ENCODE measurements at places on chromosomes 5 and 9.

DNA sequence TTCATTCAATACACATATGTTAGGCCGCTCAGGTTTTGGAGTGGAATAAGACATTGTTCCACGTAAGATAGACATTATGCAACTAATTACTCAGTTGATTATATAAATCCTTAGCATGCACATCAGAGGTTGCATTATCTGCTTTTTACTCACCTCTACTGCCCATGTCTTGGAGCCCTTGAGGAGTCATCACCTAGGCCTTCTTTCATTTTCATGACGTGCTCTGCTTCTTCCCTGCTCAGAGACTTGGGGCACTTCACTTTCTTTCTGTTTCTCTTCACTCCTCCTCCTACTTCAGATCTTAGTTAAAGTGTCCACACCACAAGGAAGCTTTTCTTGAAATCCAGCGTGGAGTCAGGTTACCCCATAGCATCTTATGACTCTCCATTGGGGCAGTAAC, 241.1 kb downstream of the TLR4 start:
- no peak for DNase-seq

- DNase-seq = no peak
Measured at GRCh38 chr5:79727451-79728355, 38.1 kb downstream of the CMYA5 start.

DNA sequence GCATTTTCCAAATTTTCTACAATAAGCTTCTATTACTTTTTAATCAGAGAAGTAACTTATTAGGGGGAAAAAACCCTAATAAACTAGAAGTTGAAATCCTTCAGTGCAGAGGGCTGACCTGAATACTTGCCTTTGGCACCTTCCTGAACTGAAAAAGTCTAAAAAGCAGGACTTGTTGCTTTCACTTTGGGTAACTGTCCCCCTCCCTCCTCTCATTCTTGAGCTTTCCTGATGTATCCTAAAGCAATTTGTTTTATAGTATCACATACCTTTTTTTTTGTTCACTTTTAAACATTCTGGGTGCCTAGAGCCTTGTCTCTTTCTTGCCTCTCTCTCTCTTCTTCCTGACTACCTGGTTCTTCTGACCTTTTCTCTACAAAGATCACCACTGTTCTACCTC, 64.0 kb upstream of the ERBIN start:
- DNase-seq = no peak

DNA sequence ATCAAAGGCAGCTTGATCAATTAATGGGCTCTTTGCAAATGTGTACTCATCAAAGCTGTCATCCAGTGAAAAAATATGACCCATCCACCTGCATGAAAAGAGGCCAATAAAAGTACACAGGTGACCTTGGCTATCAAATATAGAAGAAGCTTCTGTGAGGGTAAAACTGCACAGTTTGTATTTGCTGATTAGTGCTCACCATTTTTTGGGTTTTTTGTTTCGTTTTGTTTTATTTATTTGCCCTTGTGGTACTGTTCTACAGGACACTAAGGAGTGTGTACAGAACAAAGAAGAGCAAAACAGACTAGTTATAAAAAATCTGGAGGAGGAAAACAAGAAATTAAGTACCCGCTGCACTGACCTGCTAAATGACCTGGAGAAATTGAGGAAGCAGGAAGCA, 101.3 kb downstream of the CNTLN start:
- DNase-seq = no peak

DNA sequence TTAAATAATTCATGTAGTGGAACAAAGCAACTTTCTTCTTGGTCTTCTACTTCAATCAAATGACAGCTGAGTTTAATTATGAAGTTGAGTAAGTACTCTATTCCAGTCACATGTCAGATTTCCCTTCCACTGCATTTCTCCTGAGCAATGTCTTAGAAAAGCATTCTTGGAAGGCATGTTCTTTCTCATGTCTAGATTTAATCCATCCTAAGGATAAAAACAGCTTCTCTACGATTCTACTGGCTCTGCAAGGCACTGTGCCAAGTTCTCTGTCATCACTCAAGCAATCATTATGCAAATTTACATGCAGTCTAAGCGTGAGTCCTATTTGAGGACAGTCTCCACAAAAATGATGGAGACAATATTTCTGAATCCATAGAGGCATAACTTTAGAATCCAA, 142.4 kb downstream of the YIPF5 start:
- DNase-seq = no peak

GRCh38 chr5:127400946-127401670, 110.5 kb downstream of the MEGF10 start:
- DNase-seq = no peak

DNA sequence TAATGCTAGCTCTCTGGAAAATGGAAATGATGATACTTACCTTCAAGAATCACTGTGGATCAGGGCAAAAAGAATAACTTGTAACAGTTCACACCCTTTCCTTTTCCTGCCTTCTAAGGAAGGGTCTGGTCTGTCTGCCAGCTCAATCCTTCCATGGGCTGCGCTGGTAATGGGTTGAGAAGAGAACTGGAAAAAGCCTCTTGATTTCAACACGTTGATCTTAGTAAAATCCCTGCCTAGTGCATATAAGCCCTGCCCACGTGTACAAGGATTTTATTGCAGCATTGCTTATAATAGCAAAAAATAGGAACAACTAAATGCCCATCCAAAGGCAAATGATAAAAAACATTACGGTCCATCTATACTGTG, 20.5 kb downstream of the C1QTNF2 start:
- DNase-seq = no peak

GRCh38 chr5:56106837-56107236, 112.1 kb upstream of the IL6ST start:
- DNase-seq = no peak

DNA sequence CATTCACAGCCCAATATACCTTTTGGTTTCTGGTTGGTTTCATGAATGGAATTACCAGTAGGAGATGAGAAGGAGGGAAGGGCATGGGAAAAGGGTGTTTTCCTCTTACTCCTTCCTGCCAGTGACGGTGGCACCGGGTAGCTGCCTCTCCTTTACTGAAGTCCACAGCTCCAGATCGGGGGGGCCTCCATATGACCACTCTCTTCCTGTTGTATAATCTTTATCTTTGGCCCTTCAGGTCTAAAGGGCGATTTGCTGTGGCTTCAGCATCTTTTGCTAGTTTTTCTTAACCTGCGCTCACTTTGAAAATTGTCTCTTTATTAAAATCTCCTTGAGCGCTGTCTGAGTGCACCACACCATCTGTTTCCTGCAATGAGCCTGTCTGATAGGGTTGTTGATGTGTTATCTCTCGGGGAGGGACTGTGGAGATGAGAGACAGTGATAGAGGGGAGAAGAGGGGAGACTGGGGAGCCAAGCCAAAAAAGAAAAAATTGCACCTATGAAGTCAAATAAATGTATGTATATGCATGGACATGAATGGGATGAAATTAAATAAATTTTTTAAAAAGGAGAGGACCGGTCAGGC, 449.3 kb upstream of the KLF4 start:
- DNase-seq = no peak

DNA sequence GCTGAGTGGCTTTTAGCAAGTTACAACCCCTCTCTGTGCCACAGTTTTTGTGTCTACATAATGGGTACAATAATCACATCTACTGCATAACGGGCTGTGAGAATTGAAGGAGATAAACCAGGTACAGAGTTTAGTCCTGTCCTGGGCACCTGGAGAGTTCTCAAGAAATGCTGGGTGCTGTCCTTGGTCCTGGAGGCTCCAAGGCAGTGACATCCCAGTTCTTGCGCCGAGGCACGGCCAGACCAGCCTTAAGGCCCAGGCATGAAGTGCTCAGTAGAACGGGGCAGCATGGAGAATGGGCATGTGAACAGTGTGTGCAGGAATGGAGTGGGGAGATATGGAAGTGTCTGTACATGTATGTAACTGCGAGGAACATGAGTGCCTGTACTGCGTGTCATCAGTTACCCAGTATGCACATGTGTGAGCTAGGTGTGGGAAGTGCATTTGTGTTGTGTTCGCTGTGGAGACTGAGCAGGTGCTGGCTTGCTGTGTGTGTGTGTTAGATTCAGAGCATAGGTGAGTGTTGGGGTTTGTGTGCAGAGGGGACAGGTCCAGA, 6.3 kb upstream of the UNC5A start:
- peak; percentile 70 for DNase-seq

DNA sequence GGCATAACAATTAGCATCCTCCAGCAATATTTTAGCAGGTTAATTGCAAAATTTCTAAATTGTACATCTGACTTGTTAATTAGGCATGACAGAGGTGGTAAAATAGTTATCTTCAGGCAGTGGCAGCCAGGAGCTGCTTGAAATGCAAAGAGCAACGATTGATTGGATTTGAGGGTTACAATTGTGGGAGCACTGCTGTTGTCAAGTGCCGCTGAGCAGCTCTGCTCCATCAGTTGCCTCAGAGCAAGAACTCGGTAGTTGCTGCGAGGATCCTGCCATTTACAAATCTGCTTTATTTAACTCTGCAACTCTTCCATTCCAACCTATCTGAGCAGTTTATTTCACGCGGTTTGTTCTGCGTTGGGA, 12.6 kb downstream of the PBX3 start:
- peak; percentile 46 for DNase-seq

- DNase-seq = no peak
Measured at GRCh38 chr5:134527961-134528424, 2.5 kb downstream of the JADE2 start.

GRCh38 chr9:34114436-34114835, 12.1 kb downstream of the DCAF12 start:
- no peak for DNase-seq

DNA sequence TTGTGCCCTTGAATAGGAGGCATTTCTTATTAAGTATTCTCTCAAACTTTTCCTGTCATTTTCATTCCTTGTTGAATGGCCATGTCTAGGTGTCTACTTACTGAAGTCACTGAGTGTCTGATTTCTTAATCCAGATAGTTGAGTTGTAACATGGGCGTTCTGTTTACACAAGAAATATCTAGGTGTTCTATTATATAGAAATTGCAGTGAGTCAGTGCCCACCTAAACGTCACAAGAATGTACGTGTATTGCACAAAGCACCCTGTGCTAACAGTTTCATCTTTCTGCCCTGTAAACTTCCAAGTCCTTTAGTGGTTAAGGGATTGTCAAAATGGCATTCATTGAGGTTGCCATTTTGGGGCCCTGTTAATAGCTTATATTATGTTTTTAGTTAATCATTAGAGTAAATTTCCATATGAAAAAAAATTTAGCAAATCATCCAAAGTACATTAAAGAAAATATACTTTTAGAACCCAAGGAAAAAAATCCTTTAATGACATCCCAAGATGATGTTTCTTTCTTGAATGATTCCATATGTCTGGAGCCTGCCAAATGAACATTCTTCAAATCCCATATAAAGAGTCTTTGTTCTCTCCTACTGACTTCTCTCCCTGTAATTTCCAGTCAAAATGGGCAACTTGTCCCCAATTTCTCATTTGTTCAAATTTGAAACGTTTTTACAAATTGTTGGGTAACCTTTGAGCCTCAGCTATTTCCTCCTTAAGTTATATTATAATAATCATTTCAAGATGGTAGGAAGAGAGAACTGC, 114.2 kb downstream of the GOLPH3 start:
- DNase-seq = no peak

DNA sequence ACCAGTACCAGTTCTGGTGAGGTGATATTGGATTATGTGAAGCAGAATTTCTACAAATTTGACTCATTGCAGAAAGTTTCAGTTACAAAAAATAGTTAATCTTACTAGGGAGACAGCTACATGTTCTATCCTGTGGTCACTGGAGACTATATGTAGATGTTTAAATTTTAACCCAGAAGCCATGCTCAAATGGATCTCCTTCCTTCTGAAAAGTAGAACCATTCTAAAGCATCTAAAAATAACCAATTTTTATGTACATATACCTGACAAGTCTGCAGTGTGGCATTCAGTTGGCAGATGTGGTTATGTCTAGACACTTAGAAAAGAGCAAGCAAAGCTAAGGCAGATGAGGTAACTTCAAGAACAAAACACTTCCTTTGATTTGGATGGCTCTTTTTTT, 65.5 kb upstream of the POU4F3 start:
- DNase-seq = no peak

- no peak for DNase-seq
Measured at GRCh38 chr5:27266184-27266583, 227.8 kb upstream of the CDH9 start.

DNA sequence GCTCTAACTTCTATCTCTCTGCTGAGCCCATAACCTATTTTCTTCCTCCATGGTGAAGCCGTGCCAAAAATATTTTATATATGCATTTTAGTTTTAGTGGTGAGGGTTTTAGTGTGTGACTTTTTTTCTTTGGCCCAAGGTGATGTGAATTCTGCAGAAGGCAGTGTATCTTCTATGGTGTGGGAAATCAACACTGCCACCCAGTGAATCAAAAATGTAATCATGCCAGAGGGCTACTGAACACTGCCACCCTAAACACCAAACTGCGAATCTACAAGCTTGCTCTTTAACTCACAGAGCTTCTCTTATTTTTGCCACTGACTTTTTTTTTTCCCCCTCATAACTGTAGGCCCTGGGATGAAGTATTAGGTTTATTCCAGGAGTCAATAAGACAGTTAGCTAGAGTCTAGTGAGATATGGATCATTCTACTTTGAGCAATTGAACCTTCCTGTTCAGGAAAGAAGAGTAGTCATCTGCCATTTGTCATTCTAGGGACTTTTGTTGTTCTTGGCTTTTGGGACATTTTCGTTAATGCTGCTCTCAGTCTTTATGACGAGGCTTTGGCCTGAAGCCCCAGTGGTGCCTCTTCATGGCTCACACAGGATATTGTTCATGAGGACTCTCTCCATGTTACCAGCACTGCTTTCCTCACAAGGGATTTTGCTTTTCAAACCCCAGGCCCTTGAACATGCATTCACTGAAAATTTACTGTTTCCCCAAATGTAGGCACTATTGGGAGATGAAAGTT, 53.1 kb downstream of the C7 start:
- DNase-seq = no peak

DNA sequence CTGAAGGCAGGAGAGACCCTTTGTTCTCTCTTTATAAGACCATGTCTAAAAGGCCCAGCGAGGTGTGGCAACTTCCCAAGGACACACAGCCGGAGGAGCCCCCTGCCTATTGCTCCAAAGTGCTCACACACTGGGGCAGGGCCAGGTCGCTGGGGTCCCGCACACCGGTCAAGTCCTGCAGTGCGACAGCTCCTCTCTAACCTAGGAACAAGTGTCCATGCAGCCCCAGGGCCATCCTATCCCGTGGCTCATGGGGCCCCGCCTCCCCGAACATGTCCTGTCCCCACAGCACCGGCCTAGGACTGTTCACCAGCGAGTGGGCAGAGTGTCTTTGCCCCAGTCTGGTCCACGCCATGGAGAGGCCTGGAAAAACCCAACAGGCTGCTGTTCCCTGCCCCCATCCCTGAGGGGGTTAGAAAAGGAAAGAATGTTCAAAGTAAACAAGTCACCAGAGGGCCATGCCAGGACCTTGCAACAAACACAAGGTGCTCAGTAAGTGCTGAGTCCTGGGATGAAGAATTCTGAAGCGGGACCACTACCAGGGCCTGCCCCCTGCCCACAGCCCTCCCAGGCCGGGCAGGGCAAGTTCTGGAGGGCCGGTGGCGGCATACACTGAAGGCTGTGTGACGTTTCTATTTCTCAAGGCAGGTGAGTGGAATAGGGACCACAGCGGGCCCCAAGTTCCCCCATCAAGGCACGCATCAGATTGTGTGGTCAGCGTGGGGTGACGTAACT, 938 bp downstream of the NINJ1 start:
- no peak for DNase-seq

All from H9 (cell line).